Activated naive CD4-positive, alpha-beta T cell (primary cell): ENCODE measurements at places on chromosomes 13 and 19.

GRCh38 chr13:113051641-113052040 lies 54.0 kb upstream of the F7 start:
- DNase-seq = no peak

- no peak for DNase-seq
These were observed 1456.1 kb upstream of the MIR17HG start for GRCh38 chr13:89891416-89891815.

DNA sequence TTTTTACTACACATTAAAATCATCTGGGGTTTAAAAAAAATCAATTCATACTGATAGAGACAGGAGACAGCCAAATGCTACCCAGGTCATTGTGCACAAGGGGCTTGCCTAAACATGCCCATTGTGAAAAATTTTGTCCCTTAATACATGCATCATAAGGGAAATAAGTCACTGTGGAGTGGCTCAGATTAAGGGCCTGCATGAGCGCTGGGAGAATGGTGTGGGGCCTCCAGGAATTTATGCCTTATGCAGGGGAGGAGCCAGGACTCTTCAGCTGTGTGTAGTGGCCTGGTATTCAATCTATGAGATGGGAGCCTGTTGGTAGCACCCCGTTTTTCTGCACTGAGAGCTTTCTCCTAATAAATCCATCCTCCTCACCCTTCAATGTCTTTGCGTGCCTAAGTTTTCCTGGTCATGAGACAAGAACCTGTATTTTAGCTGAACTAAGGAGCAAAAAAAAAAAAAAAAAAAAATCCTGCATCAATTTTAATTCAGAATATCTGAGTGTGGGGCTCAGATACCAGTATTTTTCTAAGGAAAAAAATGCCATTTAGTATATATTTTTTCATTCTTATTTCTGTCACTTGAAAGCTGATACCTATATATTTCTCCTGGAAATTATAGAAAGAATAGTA lies 997.6 kb upstream of the ATXN8OS start:
- no peak for DNase-seq

DNA sequence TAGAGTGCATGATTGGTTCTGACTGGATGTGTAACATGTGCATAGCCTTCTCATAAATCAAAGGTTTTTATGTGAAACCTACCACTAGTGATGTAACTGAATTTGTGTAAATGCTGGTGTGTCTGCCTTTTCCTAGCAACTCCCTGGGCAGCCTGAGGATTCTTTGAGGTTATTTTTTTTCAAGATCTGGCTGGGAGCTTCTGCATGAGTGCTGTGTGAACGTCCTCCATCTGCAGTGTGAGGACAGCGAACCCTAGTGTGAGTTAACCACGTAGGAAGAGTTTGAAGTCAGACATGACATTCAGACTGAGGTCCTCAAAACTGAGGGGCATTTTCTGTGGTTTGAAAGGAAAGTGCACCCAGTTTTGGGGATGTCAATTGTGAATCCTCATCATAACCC lies 39.9 kb downstream of the DPRX start:
- no peak for DNase-seq

DNA sequence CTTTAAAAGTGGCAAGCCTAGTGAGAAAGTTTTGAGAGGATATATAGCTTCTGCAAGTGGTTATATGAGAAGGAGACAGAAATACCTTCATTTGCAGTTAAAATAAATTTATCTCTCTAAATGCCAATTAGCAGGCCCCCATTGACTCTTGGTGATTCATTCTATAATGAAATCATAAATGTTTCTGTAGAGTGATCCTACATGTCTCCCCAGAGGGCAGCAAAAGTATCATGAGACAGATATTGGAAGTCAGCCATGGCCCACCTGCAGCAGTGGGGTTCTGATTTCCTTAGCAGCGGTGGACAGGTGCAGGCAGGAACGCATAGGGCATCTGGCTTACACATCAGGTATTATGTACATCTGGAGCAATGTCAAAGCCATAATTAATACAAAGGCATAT lies 385.4 kb upstream of the SLC10A2 start:
- no peak for DNase-seq

- DNase-seq = peak; percentile 65
These were observed 3.6 kb downstream of the LGALS7 start for GRCh38 chr19:38769635-38770211.

- no peak for DNase-seq
These were observed 2.0 kb downstream of the RAB20 start for GRCh38 chr13:110559429-110559943.

DNA sequence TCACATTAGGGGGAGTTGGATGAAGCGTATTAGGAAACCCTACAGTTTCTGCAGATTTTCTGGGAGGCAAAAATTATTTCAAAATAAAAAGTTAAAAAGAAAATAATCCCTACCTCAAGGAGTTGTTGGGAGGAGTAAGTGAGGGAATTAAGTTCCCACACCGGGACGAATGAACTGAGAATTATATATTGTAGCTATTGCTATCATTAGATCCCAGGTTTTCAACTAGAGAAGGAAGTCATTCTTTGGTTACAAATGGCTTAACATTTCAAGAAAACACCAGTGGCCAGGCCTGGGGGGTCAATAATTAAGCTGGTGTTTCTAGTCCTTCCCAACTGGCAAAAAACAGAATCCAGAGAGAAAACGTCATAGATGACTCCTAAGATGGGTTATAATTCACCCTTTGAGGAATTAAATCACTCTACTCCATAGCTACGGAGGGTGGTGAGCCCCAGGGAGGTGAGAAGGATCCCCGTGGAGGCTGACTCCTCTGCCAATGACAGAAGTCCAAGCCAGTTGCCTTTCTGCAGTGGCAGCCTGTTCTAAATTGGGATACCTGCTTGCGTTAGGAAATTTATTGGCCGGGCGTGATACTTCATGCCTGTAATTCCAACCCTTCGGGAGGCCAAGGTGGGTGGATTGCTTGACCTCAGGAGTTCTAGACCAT lies 1.2 kb upstream of the MYDGF start:
- DNase-seq = no peak

GRCh38 chr13:73859841-73860240 lies 274.4 kb downstream of the KLF12 start:
- no peak for DNase-seq

GRCh38 chr13:113565526-113566226 lies 18.9 kb upstream of the TFDP1 start:
- DNase-seq = no peak

GRCh38 chr19:3665681-3666544 lies 34.4 kb downstream of the PIP5K1C start:
- DNase-seq = peak; percentile 71

GRCh38 chr19:7703332-7703731 lies 1.4 kb upstream of the FCER2 start:
- DNase-seq = no peak

DNA sequence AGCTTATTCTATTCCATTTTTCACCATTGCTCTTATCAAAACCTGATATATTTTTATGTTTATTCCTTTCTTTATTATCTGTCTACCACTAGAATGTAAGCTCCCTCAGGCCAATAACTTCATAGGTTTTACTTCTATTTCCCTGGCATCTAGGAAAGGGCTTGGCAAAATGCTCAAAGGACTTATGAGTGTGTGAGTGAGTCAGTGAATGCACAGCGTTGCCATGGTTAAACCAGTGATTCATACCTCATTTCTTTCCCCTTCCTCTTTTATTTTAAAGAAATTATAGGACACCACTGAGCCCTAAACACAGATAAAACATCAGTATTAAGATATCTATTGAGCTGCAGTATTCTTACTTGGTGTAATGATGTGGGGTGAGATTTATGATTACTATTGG lies 162.1 kb downstream of the GPC6 start:
- DNase-seq = no peak

- no peak for DNase-seq
These were observed 10.5 kb upstream of the SLC7A1 start for GRCh38 chr13:29605860-29606526.

DNA sequence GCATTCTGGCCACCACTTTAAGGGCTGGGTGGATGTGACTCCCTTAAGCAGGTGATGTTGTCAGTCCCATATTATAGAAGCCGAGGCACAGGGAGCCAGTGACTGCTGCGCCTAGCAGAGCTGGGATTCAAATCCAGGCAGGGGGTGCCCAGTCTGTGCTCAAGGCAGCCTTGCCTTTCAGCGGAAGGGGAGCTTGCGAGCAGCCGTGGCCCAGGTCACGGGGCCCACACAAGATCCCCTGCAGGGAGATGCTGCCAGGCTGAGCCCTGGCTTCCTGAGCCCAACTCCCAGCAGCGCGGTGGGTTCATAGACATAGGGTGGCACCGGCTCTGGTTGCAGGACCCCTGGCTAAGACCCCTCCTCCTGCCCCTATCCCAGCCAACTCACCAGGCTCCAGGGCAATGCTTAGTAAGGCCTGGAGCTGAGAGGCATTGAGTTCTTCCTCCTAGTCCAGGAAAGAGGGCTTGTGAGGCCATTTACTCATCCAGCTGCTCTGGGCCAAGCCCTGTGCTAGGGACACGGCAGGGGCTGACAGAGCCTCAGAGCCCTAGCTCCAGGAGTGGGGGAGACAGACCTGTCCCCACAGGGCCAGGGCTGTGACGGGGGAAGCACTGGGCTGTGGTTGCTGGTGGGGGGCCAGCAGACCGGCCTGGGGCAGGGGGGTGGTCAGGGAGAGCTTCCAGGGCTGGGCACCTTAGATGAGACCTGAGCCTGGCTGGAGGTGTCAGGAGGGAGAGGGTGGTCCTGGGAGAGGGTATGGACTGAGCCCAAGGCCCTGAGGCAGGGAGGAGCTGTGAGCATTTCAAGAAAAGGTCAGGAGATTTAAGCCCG lies 9.6 kb downstream of the CAPN12 start:
- DNase-seq = no peak

DNA sequence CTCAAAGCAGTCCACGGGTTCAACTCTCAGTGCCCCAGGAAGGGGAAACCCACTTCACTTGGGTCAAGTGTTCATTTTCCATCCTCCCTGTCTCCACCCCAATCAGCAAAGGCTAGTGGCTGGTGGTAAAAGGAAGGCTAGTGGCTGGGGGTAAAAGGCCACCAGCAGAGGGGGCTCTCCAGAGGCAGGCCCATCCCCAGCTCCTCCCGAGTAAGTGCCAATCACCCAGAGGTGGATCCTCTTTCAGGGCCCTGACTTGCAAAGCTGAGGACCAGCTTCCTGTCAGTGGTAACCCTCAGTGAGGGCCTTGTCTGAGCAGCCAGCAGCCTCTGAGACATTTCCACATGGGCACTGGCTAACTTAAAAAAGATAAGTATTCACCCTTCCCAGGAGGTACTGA lies 22.0 kb upstream of the TPT1 start:
- no peak for DNase-seq

DNA sequence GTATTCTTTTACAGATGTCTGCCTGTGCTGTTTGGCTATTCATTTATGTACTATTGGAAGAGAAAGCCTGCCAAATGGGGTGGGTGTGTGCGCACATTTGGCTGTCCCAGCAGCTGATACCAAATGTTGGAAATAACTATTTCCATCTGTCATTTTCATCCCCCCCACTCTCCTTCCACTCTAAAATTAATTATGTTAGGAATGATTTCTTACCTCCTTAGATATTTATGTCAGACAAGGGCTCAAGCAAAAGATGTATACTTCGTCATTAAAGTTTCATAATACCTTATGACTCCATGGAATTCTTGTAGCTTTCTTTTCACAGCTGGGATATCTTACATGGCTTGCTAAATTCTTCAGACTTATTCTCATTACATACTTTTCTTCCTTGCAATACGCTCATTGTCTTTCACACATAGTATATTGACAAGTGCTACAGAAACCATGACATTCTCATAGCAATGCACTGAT lies 18.6 kb downstream of the ITM2B start:
- DNase-seq = no peak

DNA sequence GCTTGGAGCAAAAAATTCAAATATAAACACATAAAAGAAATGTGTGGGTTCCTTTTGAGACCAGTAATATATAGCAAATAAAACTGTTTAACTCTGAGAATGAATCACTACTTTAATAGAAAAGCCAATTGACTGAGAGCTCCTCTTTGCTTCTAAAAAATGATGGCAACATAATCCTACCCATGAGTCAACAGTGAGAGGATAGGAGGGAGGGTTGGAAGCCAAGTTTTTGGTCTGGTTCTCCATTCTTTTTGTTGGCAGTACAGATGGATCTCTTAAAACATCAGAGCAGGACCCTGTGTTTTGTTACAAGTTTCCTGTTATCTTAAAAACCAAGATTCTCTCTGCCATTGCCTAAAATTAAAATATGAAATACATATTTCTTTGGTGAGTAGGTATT lies 50.0 kb upstream of the POSTN start:
- DNase-seq = no peak

DNA sequence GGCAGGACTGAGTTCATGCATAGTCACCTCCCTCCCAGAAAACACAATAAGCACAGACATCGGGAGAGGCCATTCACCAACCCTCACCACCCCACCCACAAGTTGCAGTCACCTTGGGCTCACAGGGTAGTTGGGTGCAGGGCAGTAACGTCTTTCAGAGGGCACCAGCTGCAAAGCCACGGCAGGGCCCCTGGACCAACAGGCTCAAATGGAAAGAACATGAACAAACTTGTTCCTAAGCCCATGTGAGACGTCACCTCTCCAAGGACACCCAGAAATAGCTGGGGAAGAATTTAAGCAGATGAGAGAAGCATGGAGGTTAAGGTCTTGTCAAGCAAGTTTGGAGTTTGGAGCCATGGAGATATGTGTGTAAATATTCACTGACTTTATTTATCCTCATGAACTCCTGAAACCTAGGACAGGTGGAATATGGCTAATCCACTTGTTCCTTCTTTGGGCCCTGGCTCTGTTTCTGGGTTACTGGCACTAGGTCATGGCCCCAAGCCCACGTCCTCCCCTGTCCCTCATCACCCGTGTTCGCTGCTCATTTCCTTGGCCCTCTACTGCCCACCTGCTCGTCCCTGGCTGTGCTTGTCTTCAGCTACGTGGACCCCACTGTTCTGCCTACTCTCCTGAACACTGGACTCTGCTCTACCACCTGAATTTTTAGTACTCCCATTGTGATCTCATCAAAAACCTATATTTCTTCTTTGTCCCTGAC lies 40.4 kb downstream of the SACS start:
- DNase-seq = no peak

GRCh38 chr13:41833201-41833600 lies 127.7 kb downstream of the VWA8 start:
- DNase-seq = no peak

- DNase-seq = no peak
These were observed 8.5 kb downstream of the MED26 start for GRCh38 chr19:16619457-16619856.

GRCh38 chr19:850221-850978 lies 1.7 kb upstream of the ELANE start:
- DNase-seq = no peak

DNA sequence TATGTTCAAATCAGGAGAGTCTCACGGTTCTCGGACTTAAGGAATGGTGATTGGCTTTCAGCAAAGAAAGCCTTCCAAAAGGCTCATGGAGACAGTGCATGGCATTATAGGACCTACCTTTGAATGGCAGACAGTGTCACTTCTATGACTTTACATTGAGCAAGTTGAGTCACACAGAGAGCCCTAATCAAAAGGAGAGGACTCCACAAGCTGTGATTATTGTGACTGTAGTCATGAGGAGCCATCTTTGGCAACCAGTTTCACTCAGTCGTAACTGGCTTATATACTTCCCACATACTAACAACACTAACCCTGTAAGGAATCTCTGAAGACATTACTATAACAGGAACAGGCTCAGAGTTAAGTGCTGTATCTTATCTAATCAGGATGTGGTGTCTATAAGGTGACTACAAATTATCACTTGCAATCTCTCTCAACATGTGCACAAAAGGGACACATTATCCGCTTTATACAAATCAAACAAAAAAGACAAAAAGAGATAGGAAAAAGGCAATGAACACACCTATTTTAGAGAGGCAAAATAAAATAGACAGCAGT lies 6.1 kb downstream of the LGALS14 start:
- DNase-seq = no peak

GRCh38 chr13:30618186-30618929 lies 638 bp downstream of the USPL1 start:
- peak; percentile 25 for DNase-seq
